ENCODE measurements at places on chromosomes 16 and 17.

GRCh38 chr17:58351831-58352595, at the start of gene SUPT4H1:
Gene SUPT4H1 (minus strand): TSS chr17:58352201. CDS start chr17:58352135, 66 bp downstream.
- DNase-seq = peak; percentile 91

DNA sequence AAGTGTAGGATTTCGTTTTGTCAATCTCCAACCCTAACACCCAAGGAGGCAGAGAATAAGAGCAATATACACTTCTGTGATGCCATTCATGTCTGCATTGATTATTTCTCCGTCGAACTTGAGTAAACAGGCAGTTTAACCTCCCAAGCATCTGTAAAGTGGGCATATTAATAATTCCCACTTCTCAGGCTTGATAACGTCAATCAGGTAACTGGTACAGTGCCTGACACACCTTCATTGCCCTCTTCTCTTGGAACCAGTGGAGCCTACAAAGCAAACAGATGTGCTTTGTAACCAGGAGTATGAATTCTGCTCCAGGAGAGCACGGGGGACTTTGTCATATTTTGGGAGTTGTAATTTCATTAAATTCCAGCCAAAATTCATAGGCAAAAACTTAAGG, 32.5 kb upstream of the PLCG2 start:
- DNase-seq = no peak

DNA sequence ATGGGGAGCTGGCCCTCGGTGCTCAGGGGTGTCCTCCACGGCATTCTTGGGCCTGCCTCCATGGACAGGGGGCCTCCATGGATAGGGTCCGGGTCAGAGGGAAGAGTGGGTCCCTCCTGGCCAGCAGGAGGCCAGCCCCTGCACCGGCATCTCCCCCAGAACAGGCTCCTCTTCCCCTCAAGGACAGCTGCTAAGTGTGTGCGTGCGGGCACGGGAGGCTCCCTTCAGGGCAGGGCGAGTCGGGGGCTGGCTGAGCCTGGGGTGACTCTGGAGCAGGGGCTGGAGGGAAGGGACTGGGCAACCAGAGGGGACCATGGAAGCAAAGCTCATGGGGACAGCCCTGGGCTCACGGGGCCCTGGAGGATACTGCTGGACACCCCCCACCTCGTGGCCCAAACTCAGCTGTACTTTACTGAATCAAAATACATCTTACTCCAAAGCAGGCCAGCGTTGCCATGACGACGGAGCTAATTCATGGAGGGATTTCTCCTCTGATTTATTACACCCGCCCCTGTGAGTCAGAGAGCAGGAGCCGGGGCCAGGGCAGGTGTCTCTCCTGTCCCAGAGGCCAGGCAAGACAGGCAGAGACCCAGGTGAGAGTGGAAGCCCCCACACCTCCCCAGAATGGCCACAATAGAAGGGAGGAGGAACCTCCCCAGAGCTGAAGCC, 2.1 kb downstream of the CASKIN1 start:
- peak; percentile 51 for DNase-seq

- no peak for DNase-seq
Observed at GRCh38 chr17:67245694-67246402, 852 bp upstream of the HELZ start.

- DNase-seq = peak; percentile 7
Observed at GRCh38 chr16:88941913-88942909, 34.8 kb downstream of the CBFA2T3 start.

- no peak for DNase-seq
Observed at GRCh38 chr16:3214904-3215600, 19.9 kb downstream of the ZNF200 start.

DNA sequence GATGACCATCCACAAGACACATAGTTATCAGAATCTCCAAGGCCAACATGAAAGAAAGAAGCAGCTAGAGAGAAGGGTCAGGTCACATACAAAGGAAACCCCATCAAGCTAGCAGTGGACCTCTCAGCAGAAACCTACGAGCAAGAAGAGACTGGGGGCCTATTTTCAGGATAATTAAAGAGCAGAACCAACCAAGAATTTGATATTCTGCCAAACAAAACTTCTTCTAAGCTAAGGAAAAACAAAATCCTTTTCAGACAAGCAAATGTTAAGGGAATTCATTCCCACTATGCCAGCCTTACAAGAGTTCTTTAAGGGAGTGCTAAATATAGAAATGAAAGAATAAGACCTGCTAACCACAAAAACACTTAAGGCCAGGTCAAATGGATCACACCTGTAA, 47.8 kb downstream of the ITFG1 start:
- no peak for DNase-seq

- DNase-seq = no peak
Observed at GRCh38 chr17:600576-601243, 113.9 kb downstream of the VPS53 start.

DNA sequence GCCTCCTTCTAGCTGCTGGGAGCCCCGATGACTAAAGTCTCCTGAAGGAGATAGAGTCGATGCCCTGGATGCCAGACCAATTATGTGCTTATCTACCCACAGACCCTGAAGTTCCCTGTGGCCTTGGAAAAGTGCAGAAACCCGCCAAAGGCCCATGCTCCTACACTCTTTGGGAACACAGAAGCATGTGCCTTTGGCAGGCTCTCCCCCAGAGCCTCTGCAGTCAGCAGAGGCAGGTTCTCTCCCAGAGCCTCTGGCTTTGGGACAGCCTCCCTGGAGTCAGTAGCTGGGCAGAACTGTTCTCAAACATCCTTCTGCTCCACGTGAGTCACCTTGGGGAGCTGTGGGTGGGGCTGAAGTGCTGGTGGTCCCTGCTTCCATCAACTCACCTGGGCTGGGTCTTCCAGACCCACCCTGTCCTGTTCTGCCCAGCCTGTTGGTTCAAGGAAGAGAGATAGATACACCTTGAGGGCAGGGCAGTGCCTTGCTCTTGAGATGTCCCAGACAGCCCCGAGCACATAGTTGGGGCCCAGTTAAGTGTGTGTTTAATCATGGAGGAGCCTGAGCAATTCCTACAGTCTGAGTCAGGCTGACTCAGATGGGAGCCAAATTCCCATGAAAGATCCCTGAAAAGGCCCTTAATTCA, 3.2 kb upstream of the CDK5RAP3 start:
- DNase-seq = peak; percentile 83

DNA sequence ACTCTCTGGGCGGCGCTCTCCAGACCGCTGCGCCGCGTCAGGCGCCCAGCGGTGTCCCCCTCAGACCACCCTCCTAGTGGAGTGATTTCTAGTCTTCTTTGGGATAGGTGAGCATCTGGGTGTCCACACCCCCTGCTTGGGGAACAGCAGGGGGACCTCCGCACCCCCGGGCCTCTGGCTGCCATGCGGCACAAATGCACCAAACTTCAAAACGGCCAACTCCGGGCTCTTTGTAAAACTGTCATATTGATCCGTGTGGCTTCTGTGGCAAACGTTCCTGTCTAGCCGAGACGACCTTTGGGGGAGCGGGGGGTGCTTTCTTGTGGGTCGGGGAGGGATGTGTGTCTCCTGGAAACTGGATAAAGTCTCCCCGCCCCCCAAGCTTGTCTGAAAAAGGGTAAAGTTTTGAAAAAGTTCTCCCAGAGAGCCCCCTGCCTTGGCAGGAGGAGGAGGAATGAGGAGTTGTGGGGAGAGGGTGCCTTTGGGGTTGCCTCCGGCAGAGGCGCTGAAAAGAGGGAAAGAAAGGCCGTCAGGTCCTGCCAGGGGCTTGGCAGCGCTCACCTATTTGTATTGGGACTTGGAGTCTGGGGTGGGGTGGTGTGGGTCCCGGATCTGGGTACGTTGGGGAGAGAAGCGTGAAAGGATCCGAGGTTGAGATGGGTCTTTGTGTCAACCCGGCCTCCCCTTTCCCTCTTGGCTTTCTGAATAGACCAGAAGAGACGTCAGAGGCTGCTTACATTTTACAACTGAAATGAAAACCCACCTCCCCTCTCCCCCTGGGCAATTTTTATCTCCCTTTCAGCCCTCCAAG, 2.2 kb upstream of the CHD3 start:
- DNase-seq = peak; percentile 58

DNA sequence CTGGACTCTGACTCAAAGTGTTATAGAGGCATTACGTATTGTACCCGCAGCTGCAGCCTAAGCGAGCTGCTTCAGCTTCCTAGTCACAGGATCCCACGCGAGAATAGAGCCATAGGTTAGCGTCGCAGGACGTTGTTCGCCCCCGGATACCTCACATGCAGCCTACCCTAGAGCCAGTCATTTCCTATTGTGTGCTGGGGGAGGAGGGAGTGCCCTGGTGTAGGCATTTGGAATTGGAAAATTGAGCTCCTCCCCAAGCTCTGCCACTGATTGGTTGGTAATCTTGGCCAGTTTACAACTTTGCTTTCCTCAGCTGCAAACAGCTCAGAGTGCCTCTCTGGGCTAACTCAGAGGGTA, 530 bp downstream of the NAA60 start:
- peak; percentile 56 for DNase-seq

DNA sequence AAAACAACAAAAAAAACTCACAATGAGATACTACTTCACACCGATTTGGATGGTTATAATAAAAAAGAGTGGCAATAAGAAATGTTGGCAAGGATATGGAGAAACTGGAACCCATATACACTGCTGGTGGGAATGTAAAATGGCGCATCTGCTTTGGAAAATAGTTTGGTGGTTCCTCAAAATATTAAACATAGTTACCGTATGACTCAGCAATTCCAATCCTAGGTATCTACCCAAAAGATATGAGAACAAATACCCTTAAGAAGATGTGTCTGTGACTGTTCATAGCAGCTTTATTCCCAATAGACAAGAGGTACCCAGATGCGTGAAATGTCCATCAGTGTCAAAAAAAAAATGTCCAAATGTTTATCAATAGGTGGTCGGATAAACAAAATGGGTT, 7.2 kb downstream of the CPPED1 start:
- DNase-seq = peak; percentile 44

DNA sequence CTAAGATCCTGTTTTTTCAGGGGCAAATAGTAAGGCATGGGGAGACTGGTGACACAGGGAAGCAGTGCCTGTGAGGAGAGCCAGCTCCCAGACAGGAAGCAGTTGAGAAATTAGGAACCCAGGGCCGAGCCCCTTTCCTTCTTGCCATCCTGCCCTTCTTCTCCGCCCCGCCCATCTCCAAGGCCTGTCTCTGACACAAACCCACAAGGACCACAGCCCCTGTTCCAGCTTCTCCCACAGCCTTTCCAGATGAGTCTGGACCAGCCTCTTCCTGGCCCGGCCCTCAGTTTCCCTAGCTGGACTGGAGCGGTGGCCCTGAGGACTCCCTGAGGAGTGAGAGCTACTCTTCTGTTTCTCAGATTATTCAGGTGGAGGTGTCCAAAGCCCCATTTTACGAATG, 9.9 kb downstream of the CCDC102A start:
- no peak for DNase-seq

- DNase-seq = peak; percentile 16
Observed at GRCh38 chr16:27461483-27462171, 59.7 kb downstream of the IL21R start.

DNA sequence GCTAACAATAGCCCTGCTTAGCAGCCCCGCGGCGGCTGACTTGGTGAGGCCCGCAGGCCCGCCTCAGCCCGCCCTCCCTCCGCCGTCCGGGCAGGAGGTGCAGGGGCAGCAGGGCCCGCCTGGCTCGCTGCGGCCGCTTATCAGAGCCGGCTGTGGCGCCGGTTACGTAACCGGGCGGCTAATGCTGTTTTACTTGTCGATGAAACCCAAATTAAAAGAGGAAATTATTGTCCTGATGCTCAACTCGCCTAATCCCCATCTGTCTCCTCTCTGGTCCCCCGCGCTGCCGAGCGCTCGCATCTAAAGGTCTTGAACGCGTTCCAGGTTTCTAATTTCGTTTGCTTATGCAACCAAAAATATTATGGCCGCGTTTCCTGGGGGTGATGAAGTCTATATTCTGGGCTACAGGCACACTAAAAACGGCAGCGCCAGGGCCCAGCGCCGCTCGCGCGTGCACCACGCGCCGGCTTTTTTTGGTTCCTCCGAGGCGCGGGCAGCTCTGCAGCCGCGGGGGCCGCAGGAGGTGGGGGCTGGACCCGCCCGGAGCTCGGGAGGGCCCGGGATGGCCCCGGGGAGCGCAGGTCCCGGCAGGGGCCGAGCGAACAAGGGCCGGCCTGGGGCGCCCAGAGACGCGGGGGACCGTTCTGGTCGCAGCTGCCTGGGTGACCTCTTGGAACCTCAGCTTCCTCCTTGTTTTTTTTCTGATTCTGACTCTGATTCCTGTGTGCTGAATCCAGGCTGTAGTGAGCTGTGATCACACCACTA, 65.2 kb upstream of the TOB1 start:
- peak; percentile 75 for DNase-seq

- no peak for DNase-seq
Observed at GRCh38 chr16:70269471-70269870, 17.7 kb upstream of the EXOSC6 start.

DNA sequence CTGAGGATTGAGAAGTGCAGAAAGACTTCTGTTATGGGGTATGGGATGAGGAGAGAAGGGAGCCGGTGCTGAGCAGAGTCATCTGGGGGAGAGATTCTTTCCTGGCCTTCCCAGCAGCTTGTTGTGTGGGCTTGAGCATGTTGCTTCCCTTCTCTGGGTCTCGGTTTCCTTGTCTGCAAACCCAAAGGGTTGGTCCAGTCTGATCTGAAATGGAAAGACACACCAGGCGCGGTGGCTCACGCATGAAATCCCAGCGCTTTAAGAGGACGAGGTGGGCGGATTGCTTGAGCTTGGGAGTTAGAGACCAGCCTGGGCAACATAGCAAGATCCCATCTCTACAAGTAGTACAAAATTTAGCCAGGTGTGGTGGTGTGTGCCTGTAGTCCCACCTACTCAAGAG, 6.0 kb downstream of the SOCS3 start:
- DNase-seq = no peak

GRCh38 chr17:1736348-1737281, 6.1 kb upstream of the SERPINF2 start:
- peak; percentile 52 for DNase-seq

GRCh38 chr16:57261806-57262205, 16.7 kb downstream of the ARL2BP start:
- DNase-seq = no peak

- DNase-seq = no peak
Observed at GRCh38 chr16:79124016-79124756, 476.4 kb downstream of the MAF start.

DNA sequence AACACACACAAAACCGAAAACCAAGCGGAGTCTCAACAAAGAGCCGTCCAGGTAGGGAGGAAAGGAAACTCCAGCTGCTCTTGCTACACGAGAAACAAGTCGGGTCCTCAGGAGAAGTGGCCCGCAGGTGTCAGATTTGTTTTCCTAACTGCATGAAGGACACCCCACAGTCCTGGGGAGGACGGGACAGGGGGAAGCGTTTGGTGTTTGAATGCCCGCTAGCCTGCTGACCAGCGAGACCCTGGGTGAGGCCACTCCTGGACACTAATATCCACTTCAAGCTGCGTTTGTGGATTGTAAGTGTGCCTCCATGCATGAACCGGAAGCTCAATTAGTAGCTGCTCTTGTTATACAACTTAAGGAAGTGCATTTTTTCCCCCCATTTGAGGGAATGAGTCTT, 299.5 kb downstream of the MAF start:
- DNase-seq = no peak

- DNase-seq = peak; percentile 47
Observed at GRCh38 chr16:62814891-62815290, 778.7 kb upstream of the CDH8 start.
